ENCODE measurements at places on chromosomes 11 and 22. TPM values are rescaled to one million over a fixed set of nuclear protein-coding genes. Genes with fewer than 3 reads are reported as not detected.
A peak's percentile ranks its signal among the peaks of the same experiment; 100 is the strongest.

DNA sequence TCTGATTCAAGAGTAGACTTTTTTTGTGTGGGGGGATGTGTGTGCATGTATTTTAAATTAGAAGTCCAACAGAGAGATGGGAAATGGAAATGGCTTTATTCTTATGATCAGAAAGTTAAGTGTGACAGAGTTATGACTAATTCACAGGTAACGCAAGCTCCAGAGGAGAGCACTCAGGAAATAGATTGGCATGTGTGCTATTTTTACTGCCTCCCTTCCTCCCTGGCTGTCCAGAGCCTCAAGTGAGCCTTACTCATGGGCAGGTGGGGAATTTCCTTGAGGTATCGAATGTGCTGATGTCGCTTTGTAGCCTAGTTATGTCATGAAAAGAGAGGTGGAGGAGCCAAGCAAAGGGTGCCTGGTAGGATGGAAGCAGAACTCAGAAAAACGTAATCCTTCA, 70.3 kb upstream of the BDNF start:
- no peak for ATAC-seq

DNA sequence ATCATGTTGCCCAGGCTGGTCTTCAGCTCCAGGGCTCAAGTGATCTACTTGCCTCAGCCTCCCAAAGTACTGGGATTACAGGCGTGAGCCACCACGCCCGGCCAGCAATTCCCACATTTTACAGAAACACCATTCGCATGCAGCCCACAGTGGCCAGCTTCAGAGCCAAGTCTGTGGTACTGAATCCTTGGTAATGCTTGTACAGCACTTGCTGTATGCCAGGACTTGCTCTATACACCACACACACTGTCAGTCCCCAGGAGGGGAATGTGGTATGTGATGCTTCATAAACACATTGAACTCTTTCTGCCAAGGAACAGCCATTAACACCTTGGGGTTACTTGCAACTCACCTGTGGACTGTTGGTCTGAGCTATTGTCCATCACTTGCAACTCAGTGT, 119.4 kb downstream of the MED15 start:
- no peak for ATAC-seq

DNA sequence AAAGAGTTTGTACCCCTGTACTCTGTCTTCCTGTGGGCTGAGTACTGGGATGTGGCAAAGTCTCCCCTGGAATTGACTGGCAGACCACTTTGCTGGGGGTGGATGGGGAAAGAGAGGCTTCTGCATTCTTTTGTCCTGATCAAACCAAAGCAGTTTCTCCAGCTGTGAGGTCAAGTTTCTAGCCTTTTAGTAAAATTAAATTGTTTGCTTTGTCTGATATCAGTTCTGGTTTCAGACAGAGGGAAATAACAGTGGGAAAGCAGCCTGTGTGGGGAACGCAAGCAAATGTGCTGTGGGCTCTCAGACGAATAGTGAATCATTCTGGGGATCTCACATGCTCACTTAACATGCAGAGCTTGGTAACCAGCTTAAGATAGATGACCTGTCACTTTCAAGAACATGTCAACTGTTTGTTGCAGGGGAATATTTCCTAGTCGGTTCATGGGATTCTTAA, 151.6 kb downstream of the FAT3 start:
- peak; percentile 97 for ATAC-seq

DNA sequence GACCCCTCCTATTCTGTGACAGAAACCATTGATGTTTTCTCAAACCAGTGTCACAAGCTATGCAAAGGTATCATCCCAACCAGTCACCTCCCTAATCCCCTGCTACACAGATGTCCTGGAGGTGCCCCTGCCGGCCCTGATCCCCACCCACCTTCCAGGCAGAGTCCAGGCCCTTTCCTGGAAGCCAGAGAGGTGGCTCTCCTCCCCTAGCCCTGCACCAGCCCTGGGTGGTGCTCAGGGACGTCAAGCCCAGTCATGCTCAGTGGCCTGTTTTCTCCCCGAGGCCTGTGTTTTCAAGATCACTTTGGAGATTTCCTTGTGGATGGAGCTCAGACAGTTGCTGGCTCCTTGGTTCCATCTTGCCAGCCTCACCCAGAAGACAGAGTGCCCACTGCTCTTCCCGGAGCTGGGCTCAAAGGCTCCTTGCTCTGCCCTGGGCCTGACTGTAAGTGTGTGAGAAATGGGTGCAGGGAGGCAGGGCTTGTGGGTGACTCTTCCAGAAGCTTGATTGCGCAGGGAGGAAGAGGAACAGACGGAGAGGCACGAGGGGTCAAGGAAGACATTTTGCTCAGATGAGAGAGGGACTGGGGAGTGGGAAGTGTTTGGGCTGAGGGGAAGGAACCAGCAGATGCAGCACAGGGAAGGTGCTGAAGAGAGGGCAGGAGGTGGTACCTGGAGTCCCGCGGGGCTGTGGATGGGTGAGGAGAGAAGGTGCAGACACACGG, 11.3 kb downstream of the P2RY6 start:
- no peak for ATAC-seq

DNA sequence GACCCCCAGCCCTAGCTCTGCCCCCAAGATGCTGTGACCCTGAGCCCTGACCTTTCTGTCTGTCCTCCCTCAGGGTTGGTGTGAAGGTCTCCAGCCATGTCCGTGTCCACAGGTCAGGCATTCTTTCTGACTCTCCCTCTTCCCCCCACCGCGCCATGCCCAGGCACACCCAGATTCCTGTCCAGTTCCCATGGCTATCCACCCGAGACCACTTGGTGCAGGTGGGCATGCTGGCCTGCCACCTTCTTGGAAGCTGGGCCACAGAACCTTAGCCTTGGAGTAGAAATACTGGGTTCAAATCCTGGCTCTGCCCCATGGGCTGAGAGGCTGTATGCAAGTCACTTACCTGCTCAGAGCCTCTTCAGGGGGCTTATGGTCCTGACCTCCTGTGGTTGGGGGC, 2.3 kb upstream of the PLCB3 start:
- no peak for ATAC-seq

DNA sequence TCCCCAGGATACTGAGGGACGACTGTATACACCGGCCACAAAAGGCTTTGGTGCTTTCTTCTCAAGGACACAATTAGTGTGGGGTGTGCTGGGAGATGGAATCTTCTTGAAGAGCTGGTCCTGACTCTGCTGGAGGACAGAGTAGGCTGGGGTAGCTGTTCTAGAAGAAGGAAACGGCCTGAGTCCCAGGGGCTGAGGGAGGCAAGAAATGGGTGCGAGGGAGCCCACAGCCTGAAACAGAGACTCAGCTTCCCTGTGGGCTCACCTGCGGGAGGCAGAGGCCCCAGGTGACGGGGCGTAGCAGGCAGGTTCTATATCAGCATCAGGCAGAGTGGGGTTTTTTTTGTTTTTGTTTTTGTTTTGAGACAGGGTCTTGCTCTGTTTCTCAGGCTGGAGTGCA, 36.6 kb downstream of the PARVG start:
- no peak for ATAC-seq

DNA sequence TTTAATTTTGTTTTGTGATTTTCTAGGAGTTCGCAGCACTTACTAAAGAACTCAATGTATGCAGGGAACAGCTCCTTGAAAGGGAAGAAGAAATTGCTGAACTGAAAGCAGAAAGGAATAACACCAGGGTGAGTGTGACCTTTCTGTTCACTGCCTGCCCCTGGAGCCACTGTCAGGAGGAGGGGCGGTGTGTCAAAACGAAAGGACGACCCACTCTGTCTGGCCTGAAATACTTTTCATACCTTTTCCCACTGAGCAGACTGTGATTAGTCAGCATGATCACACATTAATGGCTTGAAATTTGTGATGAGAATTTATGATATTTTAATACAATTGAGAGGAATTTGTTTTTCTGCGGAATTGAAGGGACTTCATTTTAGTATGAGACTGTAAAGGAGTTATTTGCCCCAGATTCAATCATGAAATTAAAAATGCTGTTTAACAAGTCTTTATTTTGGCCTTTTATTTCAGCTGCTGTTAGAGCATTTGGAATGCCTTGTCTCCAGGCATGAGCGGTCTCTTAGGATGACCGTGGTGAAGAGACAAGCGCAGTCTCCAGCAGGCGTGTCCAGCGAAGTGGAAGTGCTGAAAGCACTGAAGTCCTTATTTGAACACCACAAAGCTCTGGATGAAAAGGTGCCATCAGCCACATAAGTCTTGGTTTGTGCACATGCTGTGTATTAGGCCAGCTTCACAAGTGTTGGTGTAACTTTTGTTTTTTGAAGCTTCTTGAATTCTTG, 54.1 kb downstream of the PPFIA1 start:
- ATAC-seq, result peak; percentile 43

DNA sequence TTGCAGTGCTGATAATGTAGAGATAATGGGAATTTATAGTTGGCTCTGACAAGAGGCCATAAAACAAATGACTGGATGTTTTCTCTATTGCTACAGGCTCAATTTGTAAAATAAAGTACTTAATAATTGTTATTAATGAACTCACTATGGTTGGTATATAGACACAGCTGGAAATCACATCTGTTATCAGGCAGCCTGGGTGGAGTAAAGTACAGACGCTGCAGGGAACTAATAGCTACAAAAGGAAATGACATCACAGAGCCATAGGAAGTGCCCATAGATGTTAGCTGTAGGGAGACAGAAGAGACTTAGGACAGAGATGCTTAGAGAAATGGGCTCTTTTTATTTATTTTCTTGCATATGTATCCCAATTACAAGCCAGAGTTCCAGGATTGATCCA, 81.0 kb upstream of the SNX19 start:
- ATAC-seq, result no peak

DNA sequence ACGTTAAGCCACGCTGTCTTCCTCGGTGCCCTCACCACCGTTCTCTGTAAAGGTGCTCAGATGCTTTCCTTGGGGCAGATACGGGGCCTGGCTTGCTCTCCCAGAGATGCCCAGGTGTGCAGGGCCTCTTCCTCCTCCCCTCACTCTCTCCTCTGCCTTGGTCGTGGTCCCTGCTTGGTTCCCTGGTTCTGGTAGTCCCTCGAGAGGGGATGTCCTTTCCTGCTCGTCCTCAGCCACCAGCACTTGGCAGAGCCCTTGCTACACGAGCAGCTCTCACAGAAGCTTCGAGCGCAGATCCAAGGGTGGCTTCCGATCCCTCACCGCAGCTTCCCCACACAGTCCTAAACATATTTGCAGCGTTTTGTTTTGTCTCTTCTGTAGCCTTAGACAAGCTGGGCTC, 298.8 kb downstream of the TBC1D22A start:
- ATAC-seq, result no peak

- no peak for ATAC-seq
These were observed 9.2 kb downstream of the RHOG start for GRCh38 chr11:3831378-3832239.

- no peak for ATAC-seq
These were observed 7.2 kb upstream of the TRMT2A start for GRCh38 chr22:20124083-20124787.

- ATAC-seq, result no peak
These were observed 31.6 kb downstream of the BMAL1 start for GRCh38 chr11:13309156-13309555.

- no peak for ATAC-seq
These were observed 112.8 kb downstream of the LARGE1 start for GRCh38 chr22:33807470-33807869.

DNA sequence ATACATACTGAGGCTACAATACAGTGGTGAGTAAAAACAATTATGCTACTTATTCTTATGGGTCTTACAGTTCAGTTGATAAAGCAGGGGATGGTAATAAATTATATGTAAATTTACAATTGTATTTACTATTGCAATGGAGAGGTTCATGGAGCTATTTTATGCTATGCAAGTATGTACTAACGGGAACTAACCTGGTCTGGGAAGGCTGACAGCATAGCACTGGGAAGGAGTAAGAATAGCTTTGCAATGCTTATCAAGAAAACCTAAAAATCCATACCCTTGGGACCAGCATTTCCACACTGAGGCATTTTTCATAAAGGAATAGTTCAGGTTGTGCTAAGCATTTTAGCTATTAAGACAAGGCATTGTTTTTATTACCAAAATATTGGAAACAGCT, 700.6 kb downstream of the NELL1 start:
- peak; percentile 27 for ATAC-seq

DNA sequence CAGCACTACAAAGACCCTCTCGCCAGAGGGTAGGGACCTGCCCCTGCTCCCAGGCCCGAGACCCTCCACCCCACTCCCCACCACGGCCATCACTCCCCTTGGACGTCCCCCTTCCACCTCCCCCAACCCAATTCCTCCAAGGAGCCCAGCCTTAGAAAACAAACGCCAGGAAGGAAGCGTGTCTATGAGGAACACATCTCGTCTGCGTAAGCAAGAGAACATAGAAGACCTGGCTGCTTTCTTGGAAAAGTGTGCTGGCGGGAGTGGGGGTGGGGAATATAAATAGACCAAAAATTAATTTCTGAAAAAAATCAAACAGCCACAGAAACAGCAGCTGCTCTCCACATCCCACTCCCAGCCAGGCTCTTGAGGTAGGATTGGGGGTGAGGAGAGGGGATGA, 23.9 kb upstream of the IGSF9B start:
- ATAC-seq, result no peak

- ATAC-seq, result no peak
These were observed 18.6 kb upstream of the OR56A3 start for GRCh38 chr11:5923427-5923776.

GRCh38 chr11:100964435-100964834, 165.2 kb downstream of the PGR start:
- ATAC-seq, result no peak

GRCh38 chr11:6323291-6323905, 3.1 kb upstream of the CAVIN3 start:
- ATAC-seq, result no peak

GRCh38 chr11:63916837-63917691, at the start of gene RCOR2:
TSS of gene RCOR2 (minus strand) at chr11:63917164. CDS start at chr11:63916456, 708 bp downstream.
- ATAC-seq, result peak; percentile 25

DNA sequence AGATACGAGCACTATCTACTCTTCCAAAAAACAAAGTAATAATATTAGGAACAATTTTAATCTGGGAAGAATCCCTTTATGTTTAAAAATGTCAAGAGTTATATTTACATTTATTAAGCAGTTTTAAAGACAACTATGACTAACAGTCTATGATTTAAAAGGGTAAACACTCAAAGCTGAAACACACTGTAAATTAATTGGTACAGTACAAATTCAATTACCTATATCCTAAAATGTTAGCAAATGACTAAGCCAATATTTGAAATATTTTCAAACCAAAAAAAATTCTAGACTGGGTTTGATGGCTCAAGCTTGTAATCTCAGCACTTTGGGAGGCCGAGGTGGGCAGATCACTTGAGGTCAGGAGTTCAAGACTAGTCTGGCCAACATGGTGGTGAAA, 36.0 kb upstream of the CHRNA10 start:
- no peak for ATAC-seq

Gene FAM180B
- total RNA-seq, result 0.27 TPM

Gene SPI1
- total RNA-seq, result not detected

Gene TEX54
- 5.7 TPM for total RNA-seq

Gene MAP4K2
- 13.5 TPM for total RNA-seq

Gene MS4A8
- not detected for total RNA-seq

Gene MRGPRF
- total RNA-seq, result 4.3 TPM

Gene SYT8
- total RNA-seq, result not detected

Gene SMTNL1
- 0.27 TPM for total RNA-seq

Gene CEND1
- total RNA-seq, result 0.86 TPM

Gene SCUBE2
- total RNA-seq, result 2.2 TPM

Gene PARVA
- 5.6 TPM for total RNA-seq

All from motor neuron (in vitro differentiated cells).